Uterus (tissue), 4 donors: ENCODE measurements at places on chromosomes 16 and 17. TPM values are rescaled to one million over a fixed set of nuclear protein-coding genes. Genes with fewer than 3 reads are reported as not detected.

The ZPBP2 gene
- total RNA-seq = not detected

The FUS gene
- 152 TPM for total RNA-seq

DNA sequence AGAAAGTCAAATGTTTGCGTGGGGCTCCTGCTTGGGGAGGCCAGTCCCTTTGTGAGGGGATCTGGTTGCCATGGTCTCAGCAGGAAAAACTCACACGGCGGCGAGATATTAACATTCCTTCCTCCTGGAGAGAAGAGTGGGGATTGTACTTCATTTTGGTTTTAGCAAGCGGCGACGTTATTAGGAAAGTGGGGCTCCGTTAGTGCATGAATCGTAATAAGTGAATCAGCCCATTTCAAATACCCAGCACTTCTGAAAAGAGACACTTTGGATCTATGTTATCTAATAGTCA is 41.6 kb upstream of the METRNL start:
- no peak for DNase-seq

DNA sequence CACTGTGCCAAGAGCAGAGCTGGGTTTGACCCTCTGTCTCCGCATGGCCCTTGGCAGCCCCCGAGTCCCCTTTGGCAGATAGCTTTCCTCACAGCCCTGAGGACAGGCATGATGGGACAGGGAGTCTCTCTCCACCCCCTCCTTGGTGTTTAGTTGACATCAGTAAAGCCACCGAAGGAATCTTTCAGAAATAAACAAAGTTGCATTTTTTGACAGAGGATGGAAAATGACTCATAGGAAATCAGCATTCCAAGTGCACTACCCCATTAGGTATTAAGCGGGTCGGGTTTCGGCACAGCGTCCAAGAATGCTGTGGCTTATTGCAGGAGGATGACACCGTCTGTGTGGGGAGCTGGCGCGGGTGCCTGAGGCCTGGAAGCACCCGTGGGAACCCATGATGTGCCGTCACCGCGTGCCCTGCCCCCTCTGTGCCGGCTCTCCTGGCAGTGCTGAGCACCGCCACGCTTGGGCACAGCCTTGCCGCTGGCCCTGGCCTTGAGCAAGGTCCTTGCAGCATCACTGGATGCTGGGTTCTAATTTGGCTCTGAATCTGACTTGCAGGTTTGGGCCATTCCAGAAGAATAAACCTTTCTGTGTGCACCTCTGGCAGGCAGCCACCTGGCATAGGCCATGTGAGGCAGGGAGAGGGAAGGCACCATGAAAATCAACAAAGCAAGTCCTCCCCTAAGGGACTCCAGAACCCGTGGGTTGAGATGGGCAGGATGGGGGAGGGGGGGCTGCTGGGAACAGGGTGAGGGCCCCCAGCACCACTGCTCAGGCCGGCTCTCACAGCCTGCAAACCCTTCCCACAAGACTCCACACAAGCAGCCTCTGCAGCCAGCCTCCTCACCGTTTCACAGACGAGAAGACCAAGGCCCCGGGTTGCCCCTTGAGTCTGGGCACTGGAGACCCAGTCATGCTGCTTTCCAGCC is 50.5 kb upstream of the ZNF469 start:
- DNase-seq = peak; percentile 61

GRCh38 chr17:51813140-51813783 is 345.3 kb downstream of the CA10 start:
- DNase-seq = no peak

DNA sequence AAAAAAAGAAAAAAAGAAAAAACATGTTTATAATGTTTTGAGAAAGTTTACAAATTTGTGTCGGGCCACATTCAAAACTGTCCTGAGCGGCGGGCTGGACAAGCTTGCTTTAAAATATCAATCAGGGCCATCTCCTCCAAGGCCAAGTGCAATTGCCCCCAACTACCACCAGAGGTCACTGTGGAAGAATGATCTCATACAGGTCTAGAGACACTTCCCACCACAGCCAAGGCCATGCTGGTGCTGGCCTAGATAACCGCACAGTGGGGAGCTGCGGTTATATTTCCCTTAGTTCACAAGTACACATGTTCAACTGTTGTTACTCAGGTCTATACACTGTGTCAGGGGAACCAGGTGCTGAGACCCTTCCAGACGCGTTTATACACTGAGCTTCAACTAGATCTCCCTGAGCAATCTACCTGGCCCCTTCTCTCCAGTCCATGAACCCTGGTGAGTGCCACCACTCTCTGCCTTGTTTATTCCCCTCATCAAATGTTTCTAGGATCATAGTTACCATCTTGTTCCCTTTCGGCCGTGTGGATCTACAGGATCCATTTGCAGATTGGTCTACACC is 83.8 kb upstream of the CCL2 start:
- peak; percentile 32 for DNase-seq

The CACNG3 gene
- not detected for total RNA-seq

DNA sequence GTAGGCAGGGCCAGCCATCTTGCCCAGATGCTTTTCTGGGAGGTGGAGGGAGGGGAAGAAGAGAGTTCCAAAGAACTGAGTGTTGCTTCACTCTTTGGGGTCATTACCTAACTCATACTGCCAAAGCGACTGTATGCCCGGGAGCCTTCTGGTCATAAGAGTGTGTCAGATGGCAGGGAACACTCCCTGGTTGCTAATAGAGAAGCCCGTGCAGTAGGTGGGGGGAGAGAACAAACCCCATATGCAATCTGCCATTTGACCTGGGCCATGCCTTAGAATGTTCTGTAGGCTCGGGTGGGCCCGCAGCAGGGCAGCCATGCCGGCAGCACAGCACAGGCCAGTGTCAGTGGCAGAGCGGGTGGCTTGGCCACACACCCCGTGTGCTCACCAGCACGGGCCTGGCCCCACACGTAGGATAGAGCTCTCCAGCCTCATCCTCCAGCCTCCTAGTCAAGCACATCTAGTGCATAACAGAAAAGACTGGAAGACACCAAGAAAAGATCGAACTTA is 120.5 kb downstream of the SOCS1 start:
- no peak for DNase-seq

The TNFRSF13B gene
- not detected for total RNA-seq

- DNase-seq = no peak
These were observed 55.1 kb downstream of the RPTOR start for GRCh38 chr17:80599546-80600305.

DNA sequence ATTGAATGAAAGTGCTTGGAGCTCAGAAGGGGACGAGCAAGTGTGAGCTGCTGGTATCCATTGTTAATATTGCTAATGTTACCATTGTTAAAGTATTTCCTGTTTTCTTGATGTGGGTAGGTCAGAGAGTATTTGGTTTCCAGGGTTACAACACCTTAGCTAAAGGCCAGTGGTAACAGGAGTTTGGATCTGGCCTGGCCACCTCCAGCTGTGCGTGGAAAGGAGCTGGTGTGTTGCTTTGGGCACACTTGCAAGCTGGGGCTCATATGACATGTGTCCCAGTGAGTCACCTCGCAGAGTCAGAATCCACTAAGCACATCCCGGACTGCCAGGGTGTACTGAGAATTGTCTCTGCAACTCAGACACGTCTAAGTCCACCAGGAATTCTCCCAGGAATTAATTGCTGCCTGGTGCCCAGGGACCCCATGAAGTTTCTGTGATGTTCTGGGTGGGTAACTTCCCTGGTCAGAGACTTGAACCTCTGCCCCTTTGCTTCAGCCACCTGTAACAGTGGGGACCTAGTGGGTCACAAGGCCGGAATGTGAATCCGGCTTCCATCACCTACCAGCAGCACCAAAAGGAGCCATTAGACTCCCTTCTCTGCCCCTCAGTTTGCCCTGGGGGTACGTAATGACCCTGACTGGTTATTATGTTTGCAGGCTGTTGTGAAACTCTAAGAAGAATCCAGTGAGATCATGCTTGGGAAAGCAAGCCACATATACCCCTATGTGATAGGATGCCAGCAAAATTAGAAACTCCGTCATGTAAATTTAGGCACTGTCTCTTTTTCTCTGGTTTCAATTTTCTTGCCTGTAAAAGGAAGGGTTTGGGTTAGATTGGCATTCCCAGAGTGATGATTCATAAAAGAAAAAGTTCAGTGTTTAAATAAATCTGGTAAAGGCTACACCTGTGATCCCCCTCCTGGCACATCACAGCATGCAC is 12.8 kb downstream of the SLC6A2 start:
- DNase-seq = no peak

The ZNF423 gene
- 14.6 TPM for total RNA-seq

DNA sequence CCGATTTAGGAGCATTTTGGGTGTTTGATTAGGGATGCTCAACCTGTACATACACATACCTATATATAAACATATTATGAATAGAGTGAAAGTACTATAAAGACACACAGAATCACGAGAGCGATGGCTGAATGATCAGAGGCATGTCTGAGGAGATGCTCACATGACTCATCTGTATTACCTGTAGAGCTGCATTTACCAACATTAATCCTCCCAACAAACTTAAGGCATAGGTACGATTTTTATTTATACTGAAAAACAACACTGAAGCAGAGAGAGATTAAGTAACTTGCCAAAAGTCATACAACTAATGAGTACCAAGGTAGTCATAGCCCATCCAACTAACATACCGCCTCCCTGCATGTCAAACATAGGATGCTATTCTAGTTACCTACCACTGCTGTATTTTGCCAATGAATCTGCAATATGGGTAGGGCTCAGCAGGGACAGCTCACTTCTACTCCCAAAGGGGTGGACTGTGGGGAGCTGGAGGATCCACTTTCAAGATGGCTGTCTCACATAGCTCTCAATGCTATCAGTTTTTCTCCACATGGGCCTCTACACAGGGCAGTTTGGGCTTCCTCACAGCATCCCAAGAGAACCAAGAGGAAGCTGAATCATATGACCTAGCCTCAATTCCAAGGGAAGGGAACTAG is 7.3 kb downstream of the CYB5D1 start:
- no peak for DNase-seq

- peak; percentile 61 for DNase-seq
These were observed 811 bp upstream of the MAP2K3 start for GRCh38 chr17:21283482-21284318.

GRCh38 chr17:7041607-7042500 is 2.0 kb downstream of the SLC16A11 start:
- DNase-seq = no peak

The PDILT gene
- not detected for total RNA-seq

DNA sequence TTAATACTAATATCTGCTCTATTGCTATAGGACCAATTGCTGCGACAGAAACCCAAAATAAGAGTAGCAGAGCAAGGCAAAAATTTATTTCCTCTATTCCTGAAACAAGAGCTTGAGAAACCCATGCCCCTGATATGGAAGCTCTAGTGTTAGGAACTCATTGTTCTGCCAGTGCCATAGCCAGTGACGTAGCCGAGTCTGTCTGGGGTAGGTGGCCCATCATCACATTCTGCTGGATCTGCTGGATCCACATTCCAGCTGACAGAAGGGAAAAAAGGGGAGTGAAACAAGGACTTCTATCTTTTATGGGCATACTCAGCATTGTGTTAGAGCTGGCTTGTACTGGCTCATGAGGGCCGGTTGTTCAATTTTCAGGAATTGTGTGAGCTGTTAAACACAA is 248.9 kb upstream of the MON1B start:
- no peak for DNase-seq

- no peak for DNase-seq
These were observed 25.0 kb upstream of the KCNJ16 start for GRCh38 chr17:70049801-70050591.

The CHD9NB gene
- total RNA-seq = 4.3 TPM

The MYL4 gene
- 3.2 TPM for total RNA-seq

The RRAD gene
- 7.5 TPM for total RNA-seq

The TTLL6 gene
- not detected for total RNA-seq
